Thoracic aorta (tissue), 2 donors: ENCODE measurements at places on chromosomes 1 and 21.
A peak's percentile ranks its signal among the peaks of the same experiment; 100 is the strongest.

DNA sequence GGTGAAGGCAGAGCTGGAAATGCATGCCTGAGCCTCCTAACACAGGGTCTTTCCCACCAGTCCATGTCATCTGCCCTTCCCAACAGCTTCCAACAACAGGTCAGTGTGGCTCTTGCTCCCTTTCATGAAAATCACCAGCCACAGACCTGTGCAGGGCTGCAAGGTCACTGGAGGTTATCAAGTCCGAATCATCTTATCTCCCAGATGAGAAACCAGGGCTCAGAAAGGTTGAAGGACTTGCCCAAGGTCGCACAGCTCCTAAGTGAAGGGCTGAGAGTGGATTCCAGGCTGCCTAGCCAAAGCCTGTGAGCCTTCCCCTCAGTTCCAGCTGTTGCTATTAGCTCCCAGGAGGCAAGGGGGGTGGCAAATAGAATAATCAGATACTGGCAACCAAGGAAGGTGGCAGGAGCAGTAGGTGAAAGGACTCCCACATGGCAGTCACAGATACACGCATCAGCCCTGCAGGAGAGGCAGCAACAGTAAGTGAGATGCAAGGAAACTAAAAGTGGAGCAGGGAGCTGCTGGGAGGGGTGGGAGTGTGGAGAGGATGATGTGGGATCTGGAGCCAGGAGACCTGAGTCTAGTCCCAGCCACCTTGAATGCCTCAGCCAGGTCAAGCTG is 74.2 kb downstream of the SSBP3 start:
- no peak overlapping the region for H3K4me3 ChIP-seq
- no peak for DNase-seq
- H3K27ac ChIP-seq = no peak overlapping the region
- peaks cover 82% of the 10 kb centered on the region for H3K4me1 ChIP-seq

GRCh38 chr1:98700228-98700627 is 38.7 kb downstream of the SNX7 start:
- DNase-seq = no peak
- H3K36me3 ChIP-seq = peaks cover 5% of the 10 kb centered on the region
- H3K27me3 ChIP-seq = no peaks in the 10 kb centered on the region
- no peak overlapping the region for H3K27ac ChIP-seq
- peaks cover 4% of the 10 kb centered on the region for H3K4me1 ChIP-seq

DNA sequence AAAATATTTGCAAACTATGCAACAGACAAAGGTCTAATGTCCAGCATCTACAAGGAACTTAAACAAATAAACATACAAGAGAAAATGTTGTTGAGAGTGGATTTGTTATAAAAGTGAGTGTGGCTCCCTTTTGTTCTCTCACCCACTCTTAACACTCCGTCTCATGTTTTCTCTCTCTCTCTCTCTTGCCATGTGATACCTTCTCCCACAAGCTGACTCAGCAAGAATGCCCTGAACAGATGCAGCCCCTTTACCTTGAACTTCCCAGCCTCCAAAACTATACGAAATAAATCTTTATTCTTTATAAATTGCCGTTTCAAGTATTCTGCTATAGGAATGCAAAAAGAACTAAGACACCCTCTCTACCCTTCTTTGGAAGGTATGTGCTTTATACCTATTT is 234.1 kb downstream of the ADGRL2 start:
- H3K4me1 ChIP-seq = no peaks in the 10 kb centered on the region
- H3K27ac ChIP-seq = no peak overlapping the region
- H3K4me3 ChIP-seq = no peak overlapping the region
- no peak for DNase-seq
- H3K36me3 ChIP-seq = no peaks in the 10 kb centered on the region
- no peaks in the 10 kb centered on the region for H3K27me3 ChIP-seq

- peak overlapping the region; percentile 98 for H3K27ac ChIP-seq
- peaks cover 13% of the 10 kb centered on the region for H3K36me3 ChIP-seq
- peak overlapping the region; percentile 87 for H3K4me3 ChIP-seq
- DNase-seq = peak; percentile 74
These were observed 1.7 kb downstream of the IRF2BP2 start for GRCh38 chr1:234608025-234608910.

DNA sequence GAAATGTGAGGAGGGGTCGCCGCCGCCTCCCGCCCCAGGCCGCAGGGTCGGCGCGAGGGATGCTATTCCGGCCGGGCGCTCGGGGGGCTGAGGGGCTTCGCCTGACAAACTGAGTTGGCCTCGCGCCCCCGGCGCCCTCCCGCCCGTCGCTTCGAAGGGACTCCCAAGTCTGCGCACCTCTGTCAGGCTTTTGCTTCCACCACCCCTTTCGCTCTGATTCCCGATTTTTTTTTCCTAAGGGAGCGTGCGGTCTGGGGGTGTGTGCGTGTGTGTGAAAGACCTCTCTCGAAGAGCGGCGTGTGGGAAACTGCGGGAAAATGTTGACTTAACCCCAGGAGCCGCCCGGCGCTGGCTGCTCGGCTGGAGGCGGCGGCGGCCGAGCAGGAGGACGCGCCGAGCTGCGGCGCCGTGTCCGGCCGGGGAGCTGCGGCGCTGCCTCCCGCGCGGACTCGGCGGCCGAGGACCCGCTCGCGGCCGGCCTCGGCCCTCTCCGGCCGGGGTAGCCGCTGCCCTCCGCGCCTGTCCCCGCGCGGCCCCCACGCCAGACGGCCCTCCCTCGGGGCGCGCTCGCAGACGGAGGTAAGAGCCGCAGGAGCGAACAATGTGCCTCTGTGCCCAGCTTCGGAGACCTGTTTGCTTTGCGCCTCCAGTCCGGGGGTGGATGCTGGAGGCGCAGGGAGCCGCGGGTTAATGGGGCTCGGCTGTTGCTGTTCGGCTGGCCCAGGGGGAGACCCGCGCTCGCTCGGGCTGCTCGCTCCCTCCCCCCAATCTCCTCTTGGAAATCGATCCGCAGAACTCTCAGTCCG is 1.1 kb downstream of the ADGRL2 start:
- H3K27me3 ChIP-seq = no peaks in the 10 kb centered on the region
- no peaks in the 10 kb centered on the region for H3K36me3 ChIP-seq
- peak overlapping the region; percentile 98 for H3K27ac ChIP-seq
- peaks cover 38% of the 10 kb centered on the region for H3K4me1 ChIP-seq

- no peak overlapping the region for H3K27ac ChIP-seq
- DNase-seq = no peak
- peaks cover 8% of the 10 kb centered on the region for H3K4me1 ChIP-seq
- H3K4me3 ChIP-seq = no peak overlapping the region
These were observed 317.2 kb upstream of the NFIA start for GRCh38 chr1:60765204-60765603.

- H3K4me3 ChIP-seq = no peak overlapping the region
- H3K27ac ChIP-seq = no peak overlapping the region
- H3K36me3 ChIP-seq = no peaks in the 10 kb centered on the region
- H3K27me3 ChIP-seq = no peaks in the 10 kb centered on the region
- H3K4me1 ChIP-seq = peaks cover 9% of the 10 kb centered on the region
These were observed 163.9 kb downstream of the TSEN15 start for GRCh38 chr1:184215274-184215925.

DNA sequence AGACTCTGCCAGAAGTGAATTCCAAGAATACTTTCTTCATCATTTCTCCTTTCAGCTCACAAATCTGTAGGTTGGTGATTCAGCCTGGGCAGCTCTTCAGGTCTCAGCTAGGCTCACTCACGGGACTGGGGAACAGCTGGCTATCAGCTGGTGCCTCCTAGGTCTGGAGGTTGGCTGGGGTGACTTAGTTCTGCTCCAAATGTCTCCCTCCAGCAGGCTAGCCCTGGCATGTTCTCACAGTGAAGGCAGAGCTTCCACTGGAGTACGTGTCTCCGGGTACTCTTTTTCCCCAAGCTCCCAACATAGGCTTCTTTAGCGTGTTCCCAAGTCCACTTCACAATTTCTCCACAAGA is 12.5 kb upstream of the VAMP4 start:
- H3K36me3 ChIP-seq = no peaks in the 10 kb centered on the region
- H3K4me3 ChIP-seq = peak overlapping the region; percentile 8
- no peaks in the 10 kb centered on the region for H3K27me3 ChIP-seq
- peaks cover 4% of the 10 kb centered on the region for H3K4me1 ChIP-seq
- DNase-seq = no peak

- no peaks in the 10 kb centered on the region for H3K36me3 ChIP-seq
- H3K4me1 ChIP-seq = no peaks in the 10 kb centered on the region
- no peak for DNase-seq
- H3K4me3 ChIP-seq = no peak overlapping the region
- no peaks in the 10 kb centered on the region for H3K27me3 ChIP-seq
- H3K27ac ChIP-seq = no peak overlapping the region
These were observed 113.7 kb upstream of the SLC35F3 start for GRCh38 chr1:233790662-233791371.

GRCh38 chr21:35692311-35692710 is 368.0 kb downstream of the SETD4 start:
- no peaks in the 10 kb centered on the region for H3K27me3 ChIP-seq
- no peak overlapping the region for H3K27ac ChIP-seq
- peaks cover 2% of the 10 kb centered on the region for H3K4me1 ChIP-seq
- H3K36me3 ChIP-seq = no peaks in the 10 kb centered on the region
- no peak overlapping the region for H3K4me3 ChIP-seq

DNA sequence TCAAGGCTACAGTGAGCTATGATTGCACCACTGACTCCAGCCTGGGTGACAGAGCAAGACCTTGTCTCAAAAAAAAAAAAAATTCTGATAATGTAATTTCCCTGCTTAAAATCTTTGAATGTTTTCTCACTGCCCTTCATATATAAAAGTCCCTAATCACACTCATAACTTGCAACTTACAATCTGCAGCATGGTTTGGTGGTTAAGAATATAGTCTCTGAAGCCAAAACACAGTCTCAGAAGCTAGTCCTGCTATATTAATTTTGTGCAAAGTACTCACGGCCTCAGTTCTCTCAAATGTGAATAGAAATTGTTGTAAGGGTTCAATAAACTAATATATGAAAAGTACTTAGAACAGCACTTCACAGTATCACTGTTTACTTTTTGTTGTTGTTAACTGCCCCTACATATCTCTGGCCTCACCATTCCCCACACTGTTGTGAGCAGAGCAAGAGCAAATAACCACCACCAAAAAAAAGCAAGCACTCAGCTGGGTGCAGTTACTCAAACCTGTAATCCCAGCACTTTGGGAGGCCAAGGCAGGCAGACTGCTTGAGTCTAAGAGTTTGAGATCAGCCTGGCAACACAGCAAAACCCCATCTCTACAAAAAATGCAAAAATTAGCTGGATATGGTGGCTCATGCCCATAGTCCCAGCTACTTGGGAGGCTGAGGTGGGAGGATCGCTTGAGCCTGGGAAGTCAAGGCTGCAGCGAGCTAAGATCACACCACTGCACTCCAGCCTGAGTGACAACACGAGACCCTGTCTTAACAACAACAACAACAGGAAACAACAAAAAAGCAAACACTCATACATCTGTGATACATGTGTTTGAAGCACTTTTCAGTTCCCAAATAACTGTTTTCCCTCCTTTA is 22.4 kb downstream of the ASH1L start:
- no peaks in the 10 kb centered on the region for H3K36me3 ChIP-seq
- peaks cover 45% of the 10 kb centered on the region for H3K4me1 ChIP-seq
- H3K27me3 ChIP-seq = no peaks in the 10 kb centered on the region
- H3K27ac ChIP-seq = no peak overlapping the region
- DNase-seq = no peak

DNA sequence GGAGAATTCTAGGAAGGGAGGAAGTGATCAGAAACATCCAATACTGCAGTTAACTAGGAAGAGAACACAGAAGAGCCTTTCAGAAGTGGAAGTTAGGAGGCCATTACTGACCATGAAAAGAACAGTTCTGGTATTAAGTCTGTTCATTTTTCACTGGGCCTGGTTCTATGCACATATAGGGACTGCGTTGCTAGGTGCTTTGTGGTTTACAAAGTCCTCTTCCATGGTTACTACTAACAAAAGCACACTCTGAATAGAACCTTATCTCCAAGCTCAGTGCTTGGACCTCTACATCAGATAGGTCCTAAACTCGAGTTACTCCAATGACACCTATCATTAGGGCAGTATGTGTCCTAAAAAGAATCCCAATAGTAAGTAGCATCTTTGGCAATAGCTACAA is 75.4 kb downstream of the RPAP2 start:
- peaks cover 9% of the 10 kb centered on the region for H3K36me3 ChIP-seq
- H3K4me3 ChIP-seq = no peak overlapping the region

DNA sequence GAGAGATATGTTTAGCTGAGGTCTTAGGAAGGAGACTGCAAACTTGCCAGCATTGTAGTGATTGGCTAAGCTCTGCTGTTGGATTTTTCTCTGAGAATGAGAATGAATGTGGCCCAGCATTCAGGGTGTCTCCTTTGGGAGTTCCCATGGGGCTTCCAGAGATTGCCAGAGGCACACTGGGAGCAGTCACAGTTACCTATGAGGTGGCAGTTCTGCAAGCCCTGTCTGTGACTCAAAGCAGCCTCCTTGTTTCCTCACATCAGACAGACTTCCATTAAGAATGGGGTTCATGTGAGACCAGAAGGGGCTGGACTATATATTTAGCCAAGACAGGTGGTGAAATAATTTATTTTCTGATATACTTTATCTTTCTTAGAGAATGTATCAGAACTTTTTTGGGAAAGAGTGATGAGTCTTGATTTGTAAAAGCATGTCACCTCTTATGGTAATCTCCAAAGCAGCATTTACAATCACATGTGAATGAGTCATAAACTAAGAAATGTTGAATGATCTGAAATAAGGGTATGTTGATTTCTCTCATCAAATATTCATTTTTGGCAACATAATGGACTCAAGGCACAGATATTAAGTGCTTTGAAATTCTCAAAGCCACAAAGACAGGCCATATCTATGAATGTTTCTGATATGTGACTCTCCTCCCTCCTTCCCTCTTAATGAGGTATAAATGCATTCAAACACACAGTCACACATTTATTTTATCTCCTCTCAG is 9.5 kb upstream of the SLC19A2 start:
- H3K4me1 ChIP-seq = no peaks in the 10 kb centered on the region
- H3K36me3 ChIP-seq = no peaks in the 10 kb centered on the region
- no peak overlapping the region for H3K4me3 ChIP-seq
- no peak for DNase-seq

- DNase-seq = no peak
- no peaks in the 10 kb centered on the region for H3K36me3 ChIP-seq
- peaks cover 3% of the 10 kb centered on the region for H3K4me1 ChIP-seq
- no peak overlapping the region for H3K4me3 ChIP-seq
- no peaks in the 10 kb centered on the region for H3K27me3 ChIP-seq
These were observed 14.6 kb upstream of the SLC41A1 start for GRCh38 chr1:205827623-205828022.

DNA sequence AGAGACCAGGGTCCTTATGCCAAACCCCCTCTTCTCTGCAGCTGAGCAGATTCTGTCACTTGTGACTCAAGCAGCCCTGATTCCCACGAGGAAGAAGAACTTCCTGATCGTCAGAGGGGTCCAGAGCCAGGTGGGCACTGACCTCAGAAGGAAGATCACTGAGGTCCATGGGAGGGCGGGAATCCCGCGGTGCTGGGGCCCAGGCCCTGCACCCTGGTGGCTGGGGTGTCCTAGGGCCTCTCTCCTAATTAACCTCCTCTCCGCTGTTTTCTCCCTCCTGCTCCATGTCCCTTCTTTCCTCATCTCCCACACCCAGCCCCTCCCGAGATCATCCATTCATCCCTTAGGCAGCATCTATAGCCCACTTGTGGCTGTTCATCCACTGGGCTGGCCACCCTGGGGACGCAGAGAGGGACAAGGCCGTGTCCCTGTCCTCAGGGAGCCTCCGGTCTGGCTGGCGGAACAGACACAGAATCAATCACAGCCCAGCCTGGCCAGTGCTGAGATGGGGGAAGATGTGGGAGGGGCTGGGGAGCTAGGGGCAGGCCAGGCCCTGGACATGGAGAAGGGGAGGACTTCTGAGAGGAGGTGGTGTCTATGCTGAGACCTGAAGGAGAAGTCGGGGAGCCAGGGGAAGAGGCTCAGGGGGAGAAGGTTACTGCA is 638.3 kb downstream of the MATN1 start:
- H3K27ac ChIP-seq = peak overlapping the region; percentile 92
- no peak for DNase-seq
- no peaks in the 10 kb centered on the region for H3K36me3 ChIP-seq
- H3K27me3 ChIP-seq = no peaks in the 10 kb centered on the region
